ENCODE measurements at places on chromosomes 5 and 9. TPM values are rescaled to one million over a fixed set of nuclear protein-coding genes. Genes with fewer than 3 reads are reported as not detected.

FXN gene
- total RNA-seq: 7.1 TPM

GRCh38 chr9:81462801-81463200, 226.5 kb downstream of the TLE1 start:
- no peak for DNase-seq

DNA sequence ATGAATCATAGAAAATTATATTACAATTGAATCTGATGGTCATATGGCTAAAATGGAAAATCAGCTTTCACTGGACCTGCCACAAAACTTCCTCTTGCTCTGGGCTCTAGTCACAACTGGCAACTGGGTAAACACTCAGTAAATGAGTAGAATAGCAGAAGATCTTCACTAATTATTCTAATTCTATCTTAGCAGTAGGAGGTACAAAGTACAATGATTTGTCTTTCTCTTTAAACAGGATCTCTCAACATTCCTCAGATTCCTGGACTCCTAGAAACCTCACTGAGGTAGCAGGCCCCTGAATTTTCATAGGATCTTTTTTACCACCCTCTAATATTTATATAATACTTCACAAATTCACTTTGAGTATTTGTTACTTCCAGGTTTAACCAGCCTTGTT, 239.9 kb upstream of the SMARCA2 start:
- no peak for DNase-seq

DNA sequence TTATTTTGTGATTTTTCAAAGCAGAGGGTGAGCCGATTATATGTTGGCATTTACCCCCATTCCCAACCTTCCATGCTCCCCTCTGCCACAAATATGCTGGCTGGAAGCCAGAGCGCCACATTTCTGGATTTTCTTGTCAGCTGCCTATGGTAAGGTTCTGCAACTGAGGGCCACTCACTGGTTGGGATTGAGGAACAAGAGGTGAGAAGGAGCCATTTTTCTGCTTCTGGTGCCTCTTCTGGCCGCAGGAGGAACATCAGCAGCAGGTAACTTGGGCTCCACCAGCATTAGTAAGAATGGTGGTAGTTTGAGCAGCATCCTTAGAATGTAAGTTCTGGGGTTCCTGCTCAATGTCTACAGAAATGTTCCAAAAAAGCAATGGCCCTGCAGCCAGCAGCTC, 159.5 kb upstream of the MAST4 start:
- DNase-seq: no peak

HK3 gene
- 26.8 TPM for total RNA-seq

- no peak for DNase-seq
Measured at GRCh38 chr5:90534922-90535321, 5.5 kb upstream of the LYSMD3 start.

GRCh38 chr5:17216176-17216973, 1.1 kb upstream of the BASP1 start:
- peak; percentile 86 for DNase-seq

DNA sequence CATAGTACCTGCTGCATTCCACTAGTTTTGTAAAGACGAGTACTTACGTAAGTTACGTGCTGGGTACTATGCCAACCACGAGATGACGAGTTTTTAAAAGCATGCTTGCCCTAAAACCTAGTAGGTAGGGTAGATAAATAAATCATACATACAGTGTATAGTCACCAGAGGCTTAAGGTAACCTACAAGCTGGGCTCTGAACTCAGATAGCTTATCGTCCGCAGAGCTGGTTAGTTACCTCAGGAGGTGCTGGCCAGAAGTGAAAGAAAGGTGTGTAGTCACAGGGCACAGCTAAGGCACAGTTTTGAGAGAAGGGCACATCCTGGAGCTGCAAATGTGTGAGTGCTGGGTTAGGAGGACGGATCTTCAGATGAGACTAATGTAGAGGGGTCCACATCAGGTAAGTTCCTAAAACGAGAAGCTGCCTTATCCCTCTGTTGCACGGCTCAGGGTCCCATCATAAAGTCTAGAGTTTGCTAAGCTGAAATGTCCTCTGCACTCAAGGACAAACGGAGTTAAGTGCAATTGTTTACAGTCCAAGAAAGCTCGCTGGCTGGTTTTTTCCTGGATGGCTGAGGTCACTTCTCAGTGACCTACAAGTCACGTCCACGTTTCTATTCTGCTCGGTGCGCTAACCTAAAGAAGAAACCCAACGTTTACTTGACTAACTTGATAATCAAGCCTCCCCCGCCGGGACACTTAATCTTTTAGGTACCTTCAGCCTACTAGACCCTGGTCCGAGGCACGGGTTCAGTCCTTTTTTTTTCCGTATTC, 1.1 kb upstream of the SNX24 start:
- DNase-seq: no peak

DNA sequence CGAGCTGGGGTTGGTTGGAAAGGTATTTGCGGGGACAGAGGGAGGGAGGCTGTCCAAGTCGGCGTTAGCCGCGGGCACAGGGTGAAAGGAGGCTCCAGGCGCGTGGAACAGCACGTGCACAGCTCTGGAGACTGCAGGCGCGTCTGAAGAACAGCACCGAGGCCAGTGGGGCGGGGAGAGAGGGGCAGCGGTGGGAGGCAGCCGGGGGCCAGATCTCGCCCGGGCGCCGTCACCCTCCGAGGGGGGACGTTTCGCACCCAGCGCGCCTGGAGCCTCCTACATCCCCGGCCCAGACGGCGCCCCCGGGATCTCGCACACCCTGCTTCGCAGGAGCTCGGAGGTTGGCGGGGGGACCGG, 79.6 kb downstream of the NTNG2 start:
- no peak for DNase-seq

INSL4 gene
- not detected for total RNA-seq

GRCh38 chr5:169290895-169291294, 10.0 kb downstream of the SLIT3 start:
- DNase-seq: no peak

GRCh38 chr5:124238350-124238749, 508.1 kb downstream of the ZNF608 start:
- no peak for DNase-seq

LCN1 gene
- 0.81 TPM for total RNA-seq

GRCh38 chr9:2424619-2425033, 197.0 kb upstream of the VLDLR start:
- no peak for DNase-seq

- DNase-seq: no peak
Measured at GRCh38 chr5:178577944-178578343, 12.2 kb downstream of the COL23A1 start.

AQP7 gene
- 9.1 TPM for total RNA-seq

DNA sequence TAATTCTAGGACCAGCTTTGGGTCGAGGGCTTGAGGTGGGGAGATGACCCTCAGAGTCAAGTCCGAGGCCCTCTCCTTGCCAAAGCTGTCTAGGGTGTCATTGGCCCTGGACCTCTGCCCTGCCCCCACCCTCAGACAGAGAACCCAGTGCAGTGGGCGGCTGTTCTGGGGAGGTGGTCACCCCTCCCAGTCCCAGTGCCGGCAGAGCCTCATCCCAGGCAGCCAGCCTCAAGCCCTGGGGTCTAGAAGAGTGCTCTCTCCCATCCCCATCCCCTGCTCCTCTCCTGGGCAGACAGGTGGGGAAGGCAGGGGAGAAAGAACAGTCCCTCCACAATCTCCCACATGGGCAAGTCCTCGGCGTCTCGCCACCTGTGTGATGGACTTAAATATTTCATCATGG, 7.0 kb downstream of the NTNG2 start:
- DNase-seq: no peak

DNA sequence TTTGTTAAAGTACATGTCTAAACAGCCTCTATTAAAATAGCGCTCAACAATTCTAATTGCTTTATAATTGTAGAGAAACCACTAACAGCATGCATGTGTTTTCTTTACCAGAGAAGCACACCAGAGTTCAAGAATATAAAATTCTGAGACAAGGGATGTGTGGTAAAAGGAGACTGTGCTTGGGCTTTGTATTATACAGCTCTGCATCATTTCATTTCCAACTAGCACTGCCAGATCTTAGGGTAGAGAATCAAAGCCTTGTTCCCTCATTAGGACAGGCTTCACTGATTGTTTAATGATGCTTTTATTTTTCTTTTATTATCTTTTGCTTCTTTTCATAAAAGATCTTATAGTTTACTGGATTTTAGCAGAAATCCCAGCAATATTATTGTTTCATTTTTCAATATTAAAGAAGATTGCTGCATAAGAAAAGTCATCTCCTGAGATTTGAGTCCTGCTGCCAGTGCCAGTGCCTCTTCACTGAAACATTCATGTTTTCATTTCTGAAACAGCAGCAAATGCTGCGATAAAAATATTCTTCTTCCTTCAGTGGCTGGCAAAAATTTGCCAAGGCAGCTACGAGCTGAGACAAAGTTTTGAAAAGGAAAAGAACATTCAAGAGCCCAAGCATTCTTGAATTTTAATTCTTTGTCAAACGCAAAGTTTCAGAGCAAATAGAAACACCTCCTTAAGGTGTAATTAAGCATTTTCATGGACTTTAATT, 491.0 kb upstream of the PIK3R1 start:
- no peak for DNase-seq

DNA sequence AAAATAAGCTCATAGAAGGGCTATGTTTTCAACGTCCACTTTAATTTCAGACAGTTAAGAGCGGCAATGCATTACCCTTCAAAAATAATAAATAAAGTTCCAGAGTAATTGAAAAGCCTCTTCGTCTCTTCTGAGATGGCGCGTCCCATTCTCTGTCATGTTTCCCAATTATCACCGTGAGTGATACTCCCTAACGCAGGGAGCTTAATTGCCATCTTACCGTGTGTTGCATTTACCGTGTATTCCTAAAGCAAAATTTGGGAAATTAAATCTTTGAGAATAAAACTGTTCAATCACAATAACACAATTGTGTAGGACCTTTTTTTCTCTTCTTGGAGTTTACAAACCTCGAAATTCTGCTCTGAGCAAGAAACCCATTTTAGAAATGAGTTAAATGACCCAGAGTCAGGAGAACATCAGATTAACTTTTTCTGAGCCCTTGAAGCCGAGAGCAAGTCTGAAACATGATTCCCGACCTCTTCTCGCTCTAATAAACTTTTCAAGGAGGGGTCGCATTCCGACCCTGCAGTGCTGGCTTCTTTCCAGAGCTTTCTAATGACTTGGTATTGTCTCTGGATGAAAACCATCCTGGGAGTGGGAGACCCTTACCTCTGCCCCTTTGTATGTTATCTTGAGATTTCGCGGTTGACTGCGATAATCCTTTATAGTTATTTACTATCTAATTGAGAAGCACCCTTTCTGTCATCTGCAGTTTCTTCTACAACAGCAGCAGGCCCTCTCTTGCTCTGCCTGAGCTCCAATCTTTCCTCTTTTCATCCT, 251.5 kb downstream of the FSTL4 start:
- DNase-seq: no peak

DNA sequence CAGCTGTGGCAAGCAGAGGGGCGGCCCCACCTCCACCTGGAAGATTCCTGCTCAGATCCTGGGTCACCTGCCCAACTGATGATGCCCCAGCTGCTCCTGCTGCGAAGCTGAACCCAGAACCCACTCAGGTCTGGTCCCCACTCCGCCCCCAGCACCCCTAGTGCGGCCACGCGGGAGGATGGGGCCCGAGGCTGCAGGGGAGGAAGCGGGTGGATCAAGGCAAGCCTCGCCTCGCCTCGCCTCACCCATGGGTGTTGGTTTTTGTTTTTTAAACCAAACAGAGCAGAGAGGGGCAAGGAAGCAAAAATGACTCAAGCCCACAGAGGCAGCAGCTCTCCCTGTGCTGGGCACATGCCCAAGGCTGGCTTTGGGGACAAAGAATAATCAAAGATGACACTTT, 23.2 kb downstream of the ABO start:
- no peak for DNase-seq
